ENCODE measurements at places on chromosomes 5 and 9. TPM values are rescaled to one million over a fixed set of nuclear protein-coding genes. Genes with fewer than 3 reads are reported as not detected.
A peak's percentile ranks its signal among the peaks of the same experiment; 100 is the strongest.

GRCh38 chr9:99607842-99608448 is 213.7 kb upstream of the NR4A3 start:
- no peaks in the 10 kb centered on the region for H3K36me3 ChIP-seq
- no peak overlapping the region for H3K27ac ChIP-seq
- no peak for DNase-seq
- no peaks in the 10 kb centered on the region for H3K27me3 ChIP-seq

DNA sequence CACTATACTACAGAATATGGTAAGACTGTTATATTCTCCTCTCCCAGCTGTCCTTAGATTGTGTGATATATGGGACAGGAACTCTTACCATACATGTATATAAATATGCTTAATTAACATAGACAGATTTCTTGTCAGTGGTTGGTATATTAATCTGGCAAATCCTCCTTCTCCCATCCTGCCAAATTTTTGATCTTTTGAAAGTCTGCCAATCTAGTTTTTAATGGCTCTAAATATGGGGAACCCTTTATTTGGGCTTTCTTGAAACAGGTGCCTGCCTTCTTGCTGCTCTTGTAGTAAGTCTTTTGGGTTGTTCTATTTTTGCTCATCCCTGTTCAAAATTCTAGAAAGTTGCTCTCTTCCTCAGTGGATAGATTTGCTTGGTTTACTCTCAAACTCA is 63.5 kb downstream of the SPATA31D1 start:
- H3K36me3 ChIP-seq = no peaks in the 10 kb centered on the region
- no peak overlapping the region for H3K27ac ChIP-seq
- H3K4me1 ChIP-seq = no peaks in the 10 kb centered on the region
- H3K27me3 ChIP-seq = no peaks in the 10 kb centered on the region
- H3K4me3 ChIP-seq = no peak overlapping the region

DNA sequence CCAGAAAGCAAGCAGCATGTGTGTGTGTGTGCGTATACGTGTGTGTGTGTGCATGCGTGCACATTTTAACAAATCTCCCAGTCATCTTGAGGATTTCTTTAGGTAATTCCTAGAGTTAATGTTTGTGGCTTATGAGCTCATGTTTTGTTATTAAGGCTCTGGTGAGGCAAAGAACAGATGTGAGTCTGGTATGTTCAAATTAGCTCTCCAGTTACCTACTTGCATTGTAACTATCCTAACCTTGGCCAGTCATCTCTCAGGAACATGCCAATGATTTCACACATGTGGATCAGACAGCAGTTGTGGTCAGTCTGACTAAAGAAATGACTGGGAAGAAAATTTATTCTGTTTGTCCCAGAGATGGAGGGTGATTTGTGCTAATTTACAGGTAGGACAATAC is 163.1 kb downstream of the IZUMO3 start:
- no peak overlapping the region for H3K27ac ChIP-seq
- DNase-seq = no peak
- no peaks in the 10 kb centered on the region for H3K27me3 ChIP-seq
- H3K4me1 ChIP-seq = no peaks in the 10 kb centered on the region
- no peak overlapping the region for H3K4me3 ChIP-seq

Gene EXD3
- 1.9 TPM for polyA plus RNA-seq

- H3K27ac ChIP-seq = no peak overlapping the region
- H3K27me3 ChIP-seq = no peaks in the 10 kb centered on the region
- no peaks in the 10 kb centered on the region for H3K4me1 ChIP-seq
Measured at GRCh38 chr5:6338135-6338534, 40.2 kb downstream of the MED10 start.

DNA sequence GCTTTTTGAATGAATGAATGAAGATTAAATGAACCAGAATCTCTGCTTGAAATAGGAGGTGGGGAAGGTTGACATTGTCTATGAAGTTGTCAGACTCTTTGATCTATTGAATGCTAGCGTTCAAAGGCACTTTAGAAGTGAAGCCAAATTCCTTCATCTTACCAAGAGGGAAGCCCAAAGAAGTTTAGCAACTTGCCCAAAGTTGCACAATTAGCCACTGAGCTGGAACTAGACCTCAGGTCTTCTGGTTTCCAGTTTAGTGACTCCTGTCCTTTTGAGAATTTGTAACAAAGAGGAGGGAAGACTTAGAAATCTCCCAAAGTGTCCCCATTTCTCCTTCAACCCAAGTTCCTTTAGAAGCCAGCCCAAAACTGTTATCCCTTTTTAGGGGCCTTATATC is 20.7 kb upstream of the SLC1A3 start:
- no peak overlapping the region for H3K4me3 ChIP-seq
- H3K27me3 ChIP-seq = no peaks in the 10 kb centered on the region
- no peaks in the 10 kb centered on the region for H3K36me3 ChIP-seq
- no peak for DNase-seq
- no peak overlapping the region for H3K27ac ChIP-seq

Gene AHRR
- polyA plus RNA-seq = 0.24 TPM

DNA sequence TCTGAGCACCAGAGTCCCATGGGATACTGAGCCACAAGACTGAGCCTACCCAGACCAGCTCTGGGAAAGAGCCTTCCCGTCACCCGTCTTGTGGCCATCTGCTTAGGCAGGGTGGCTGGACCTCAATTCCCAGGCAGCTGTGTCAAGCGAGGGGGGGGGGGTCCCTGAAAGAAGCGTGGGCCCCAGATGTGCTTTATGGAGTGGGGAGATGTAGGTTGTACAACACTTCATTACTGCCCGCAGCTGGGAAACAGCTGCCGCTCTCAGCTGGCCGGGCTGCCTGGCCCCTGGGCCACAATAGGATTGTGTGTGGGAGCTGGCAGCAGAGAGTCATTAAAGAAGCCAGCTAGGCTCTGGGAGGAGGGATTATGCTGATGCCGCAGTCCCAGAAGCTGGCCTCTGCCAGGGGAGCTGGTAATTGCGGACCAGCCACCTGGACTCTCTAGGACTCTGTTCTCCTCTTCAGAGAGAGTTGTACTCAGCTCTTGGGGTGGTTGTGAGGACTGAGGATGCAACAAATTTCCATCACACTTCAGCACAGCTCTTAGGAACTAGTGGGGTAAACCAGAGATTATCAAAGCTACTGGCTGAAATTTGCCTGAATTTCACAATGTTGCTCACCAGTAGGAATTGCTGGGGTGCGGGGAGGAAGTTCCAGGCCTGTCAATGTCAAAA is 145.4 kb downstream of the GADD45G start:
- no peak for DNase-seq
- H3K4me3 ChIP-seq = no peak overlapping the region
- H3K4me1 ChIP-seq = no peaks in the 10 kb centered on the region
- H3K27me3 ChIP-seq = no peaks in the 10 kb centered on the region

Gene C9
- 0.04 TPM for polyA plus RNA-seq

Gene HRCT1
- polyA plus RNA-seq = not detected

Gene C5orf22
- 21.0 TPM for polyA plus RNA-seq

DNA sequence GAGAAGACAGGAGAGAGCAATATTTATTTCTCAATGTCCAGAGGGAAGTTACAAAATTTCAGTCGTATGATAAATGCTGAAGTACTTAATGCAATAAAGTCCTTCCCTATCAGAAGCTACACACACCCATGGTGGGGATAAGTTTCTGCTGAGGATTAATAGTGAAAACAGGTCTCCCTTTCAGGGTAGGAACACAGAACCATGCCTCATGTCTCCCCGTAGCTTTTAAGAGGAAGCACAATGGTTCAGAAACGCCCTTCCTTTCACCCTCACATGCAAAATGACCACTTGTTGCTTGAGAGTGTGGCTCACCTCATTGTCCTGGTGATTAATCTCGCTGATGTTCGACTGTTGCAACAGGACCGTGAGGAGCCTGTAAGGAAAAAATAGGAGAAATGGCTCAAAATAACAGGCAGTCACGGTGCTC is 73.6 kb downstream of the ANKRD55 start:
- H3K27ac ChIP-seq = no peak overlapping the region
- no peaks in the 10 kb centered on the region for H3K4me1 ChIP-seq
- no peaks in the 10 kb centered on the region for H3K36me3 ChIP-seq
- DNase-seq = no peak
- no peaks in the 10 kb centered on the region for H3K27me3 ChIP-seq
- no peak overlapping the region for H3K4me3 ChIP-seq

GRCh38 chr5:117013280-117013877 is 438.8 kb upstream of the SEMA6A start:
- no peaks in the 10 kb centered on the region for H3K4me1 ChIP-seq
- H3K27ac ChIP-seq = no peak overlapping the region
- no peaks in the 10 kb centered on the region for H3K36me3 ChIP-seq
- H3K4me3 ChIP-seq = no peak overlapping the region
- H3K27me3 ChIP-seq = no peaks in the 10 kb centered on the region
- no peak for DNase-seq

DNA sequence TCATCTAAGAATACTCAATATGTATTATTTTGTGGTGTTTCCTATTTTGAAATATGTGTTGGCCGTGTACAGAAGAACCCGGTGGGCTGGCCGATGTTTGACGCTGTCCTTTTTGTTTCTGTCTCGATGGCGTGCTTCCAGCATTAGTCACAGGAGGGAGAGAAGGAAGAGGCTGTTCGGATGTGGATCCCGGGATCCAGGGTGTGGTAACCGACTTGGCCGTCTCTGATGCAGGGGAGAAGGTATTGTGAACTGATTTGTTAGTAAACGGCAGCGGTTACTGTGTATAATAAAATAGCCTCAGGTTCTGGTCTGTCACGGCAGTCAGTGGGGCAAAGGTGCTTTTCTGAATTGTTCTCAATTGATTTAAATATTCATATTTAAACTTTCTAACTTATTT is 275.0 kb downstream of the ARHGEF28 start:
- H3K27me3 ChIP-seq = no peaks in the 10 kb centered on the region
- peaks cover 35% of the 10 kb centered on the region for H3K36me3 ChIP-seq
- DNase-seq = no peak
- peak overlapping the region; percentile 15 for H3K27ac ChIP-seq

Gene ALDH1A1
- 0.32 TPM for polyA plus RNA-seq

Gene INSL6
- polyA plus RNA-seq = not detected

- no peaks in the 10 kb centered on the region for H3K27me3 ChIP-seq
- H3K27ac ChIP-seq = no peak overlapping the region
- no peak overlapping the region for H3K4me3 ChIP-seq
- DNase-seq = no peak
- H3K36me3 ChIP-seq = no peaks in the 10 kb centered on the region
Measured at GRCh38 chr5:125367702-125368101, 621.3 kb upstream of the ZNF608 start.

Gene RAD1
- 14.9 TPM for polyA plus RNA-seq

DNA sequence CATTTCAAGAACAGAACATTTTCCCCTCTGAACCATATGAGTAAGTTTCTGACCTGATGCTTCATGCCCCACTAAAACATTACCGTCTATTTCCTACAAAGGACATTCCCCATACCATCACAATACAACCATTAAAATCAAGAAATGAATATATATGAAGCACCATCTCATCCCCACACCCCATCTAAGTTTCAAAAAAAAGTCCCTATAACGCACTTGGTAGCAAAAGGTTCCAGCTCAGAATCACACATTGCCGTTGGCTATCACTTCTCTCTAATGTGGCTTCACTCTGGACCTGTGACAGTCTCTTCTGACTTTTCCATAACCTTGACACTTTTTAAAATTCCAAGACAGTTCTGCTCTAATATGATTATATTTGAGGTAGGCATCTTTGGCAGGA is 5.9 kb downstream of the EMB start:
- no peak overlapping the region for H3K4me3 ChIP-seq
- H3K4me1 ChIP-seq = peaks cover 14% of the 10 kb centered on the region
- H3K27me3 ChIP-seq = no peaks in the 10 kb centered on the region
- H3K36me3 ChIP-seq = no peaks in the 10 kb centered on the region

GRCh38 chr5:133035224-133035623 is 8.9 kb upstream of the ZCCHC10 start:
- no peaks in the 10 kb centered on the region for H3K4me1 ChIP-seq
- H3K27ac ChIP-seq = no peak overlapping the region
- no peak for DNase-seq
- H3K36me3 ChIP-seq = no peaks in the 10 kb centered on the region
- H3K4me3 ChIP-seq = no peak overlapping the region

DNA sequence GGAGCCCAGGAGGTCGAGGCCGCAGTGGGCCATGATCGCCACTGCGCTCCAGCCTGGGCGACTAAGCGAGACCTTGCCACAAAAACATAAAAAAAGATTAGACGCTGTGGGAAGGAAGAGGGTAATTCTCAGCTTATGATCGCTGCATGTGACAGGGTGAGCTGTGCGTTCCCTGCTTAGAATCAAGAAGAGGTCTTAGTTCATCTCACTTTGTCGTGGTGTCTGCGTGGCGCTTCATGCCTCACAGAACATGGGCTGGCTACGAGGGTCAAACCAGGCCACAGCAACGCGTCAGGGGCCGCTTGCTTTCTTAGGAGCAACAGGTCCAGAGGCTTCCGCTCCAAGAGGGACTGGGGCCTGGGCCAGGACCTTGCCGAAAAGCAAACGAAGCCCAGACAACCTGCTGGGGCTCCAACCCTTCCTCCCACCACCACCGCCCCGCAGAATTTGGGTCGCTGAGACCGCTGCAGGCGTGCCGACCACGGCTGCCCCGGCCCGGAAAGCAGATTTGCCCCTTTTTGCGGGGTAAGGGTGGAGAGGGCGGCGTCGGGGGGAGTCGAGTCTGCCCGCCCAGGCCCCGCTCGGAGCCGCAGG is 10.0 kb upstream of the GRIN1 start:
- H3K27me3 ChIP-seq = no peaks in the 10 kb centered on the region
- H3K4me3 ChIP-seq = peak overlapping the region; percentile 88
- peaks cover 15% of the 10 kb centered on the region for H3K4me1 ChIP-seq
- peak overlapping the region; percentile 56 for H3K27ac ChIP-seq

Measured in keratinocyte (primary cell).